ENCODE measurements at places on chromosomes 5 and 9.

DNA sequence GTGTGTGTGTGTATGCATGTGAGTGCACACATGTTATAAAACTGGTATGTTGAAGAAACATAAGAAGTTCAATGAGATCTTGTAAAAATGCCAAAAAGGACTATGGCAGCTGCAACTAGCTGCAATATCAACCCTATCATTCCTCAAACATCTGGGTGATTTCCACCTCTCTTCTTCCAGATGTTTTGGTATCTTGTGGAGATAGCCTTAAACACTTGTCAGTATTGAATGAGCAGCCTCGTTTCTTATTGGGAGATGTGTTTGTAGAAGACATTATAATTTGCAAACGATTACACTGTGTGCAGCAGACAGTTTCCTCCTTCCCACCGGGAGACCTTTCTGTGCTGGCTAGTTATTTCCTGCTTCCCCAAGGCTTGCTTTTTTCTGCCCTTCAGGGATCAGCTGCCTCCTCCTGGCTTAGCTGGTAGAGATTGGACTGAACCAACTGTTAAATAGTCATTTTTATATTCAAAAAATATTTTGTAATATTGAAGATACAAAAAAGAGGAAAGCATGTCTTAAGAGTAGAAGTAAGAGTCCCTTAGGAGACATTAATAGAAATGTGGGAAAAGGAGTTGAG, 168.4 kb upstream of the MPDZ start:
- no peak for DNase-seq

DNA sequence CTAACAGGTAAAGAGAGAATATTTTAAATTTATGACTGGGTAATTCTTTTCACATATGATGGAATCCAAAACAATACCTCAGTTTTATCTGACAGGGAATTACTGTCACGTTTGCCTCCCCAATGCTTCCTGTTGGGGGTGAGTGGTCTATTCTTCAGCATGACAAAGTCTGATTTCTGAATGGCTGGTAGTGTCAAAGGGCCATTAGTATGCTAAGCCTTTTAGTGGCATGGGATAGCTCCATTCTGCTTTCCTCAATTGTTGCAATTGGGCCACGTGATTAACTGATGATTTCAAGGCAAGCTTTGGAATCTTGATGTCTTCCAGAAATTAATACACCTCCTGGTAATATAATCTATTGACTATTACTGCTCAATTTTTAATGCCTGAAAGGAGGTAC, 14.7 kb upstream of the NDUFS4 start:
- no peak for DNase-seq

DNA sequence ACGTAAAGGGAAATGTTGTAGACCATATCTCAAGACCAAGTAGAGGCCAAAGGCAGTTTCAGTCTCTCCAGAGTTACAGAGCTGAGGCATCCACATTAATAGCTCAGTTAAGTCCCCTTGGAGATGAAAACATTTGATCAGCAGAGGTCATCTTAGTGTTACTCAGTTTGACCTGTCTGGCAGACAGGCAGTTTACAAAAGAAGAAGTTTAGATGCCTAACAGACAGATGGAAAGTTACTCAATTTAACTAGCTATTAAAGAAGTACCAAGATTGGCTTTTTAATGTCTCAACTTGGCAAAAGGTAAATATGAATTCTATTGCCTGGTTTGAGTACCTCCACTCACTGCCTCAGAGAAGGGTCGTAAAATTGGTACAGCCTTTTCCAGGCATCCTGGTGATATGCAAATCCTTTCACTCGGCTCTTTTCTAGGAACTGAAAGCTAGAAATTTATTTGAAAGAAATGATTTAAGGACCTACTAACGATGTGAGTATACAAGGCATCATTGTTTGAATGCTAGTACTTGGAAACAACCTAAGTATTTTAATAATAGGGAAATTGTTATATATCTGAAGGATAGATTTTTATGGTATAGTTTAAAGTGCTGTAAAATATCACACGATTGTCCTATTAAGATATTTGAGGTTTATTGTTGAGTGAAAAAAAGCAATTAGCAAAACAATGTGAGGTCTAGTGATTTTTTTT, 14.8 kb downstream of the ACO1 start:
- DNase-seq, result no peak

- DNase-seq, result no peak
Observed at GRCh38 chr5:120630550-120630949, 166.4 kb downstream of the PRR16 start.

DNA sequence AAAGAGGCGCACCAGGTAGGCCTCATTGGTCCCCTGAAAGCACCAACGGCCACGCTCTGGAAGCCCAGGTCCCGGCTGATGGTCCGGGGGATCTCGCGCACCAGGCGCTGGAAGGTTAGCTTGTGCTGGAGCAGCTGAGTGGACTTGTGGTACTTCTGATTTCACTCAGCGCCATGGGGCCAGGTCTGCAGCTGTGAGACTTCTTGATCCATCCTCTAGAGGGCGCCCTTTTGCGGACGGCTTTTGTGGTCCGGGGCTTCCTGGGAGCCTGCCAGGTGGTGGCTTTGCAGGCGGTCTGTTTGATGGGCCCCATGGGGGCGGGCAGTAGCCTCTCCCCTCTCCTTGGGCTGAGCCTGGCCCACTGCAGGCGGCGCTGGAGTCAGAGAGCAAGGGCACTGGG, 10.4 kb downstream of the TAF11L12 start:
- no peak for DNase-seq

GRCh38 chr9:95736370-95736769, 139.1 kb upstream of the ERCC6L2 start:
- DNase-seq, result no peak

GRCh38 chr9:132023419-132024180, 56.1 kb downstream of the MED27 start:
- no peak for DNase-seq

DNA sequence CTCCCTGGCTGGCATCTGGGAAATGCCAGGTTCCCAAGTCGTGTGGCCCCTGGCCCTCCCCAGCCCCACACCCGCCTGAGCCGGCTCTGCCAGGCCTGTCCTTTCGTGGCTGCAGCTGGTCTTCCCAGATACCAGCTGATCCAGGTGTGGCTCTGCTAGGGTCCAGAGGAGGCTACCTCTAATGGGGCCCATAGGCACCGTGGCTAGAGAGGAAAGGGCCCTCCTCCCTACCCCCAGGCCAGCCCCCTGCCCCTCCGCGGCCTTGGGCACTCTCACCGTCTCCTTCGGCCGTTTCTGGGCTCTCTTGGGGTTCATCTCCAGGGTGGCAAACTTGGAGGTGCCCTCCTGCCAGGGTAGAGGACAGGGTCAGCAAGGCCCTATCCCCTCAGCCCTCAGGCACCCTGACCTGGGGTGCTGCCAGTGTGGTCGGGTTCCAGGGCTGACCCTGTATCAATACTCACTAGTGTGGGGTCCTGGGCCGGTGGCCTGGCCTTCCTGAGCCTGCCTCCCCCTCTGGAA, 17.0 kb downstream of the RALGDS start:
- no peak for DNase-seq

DNA sequence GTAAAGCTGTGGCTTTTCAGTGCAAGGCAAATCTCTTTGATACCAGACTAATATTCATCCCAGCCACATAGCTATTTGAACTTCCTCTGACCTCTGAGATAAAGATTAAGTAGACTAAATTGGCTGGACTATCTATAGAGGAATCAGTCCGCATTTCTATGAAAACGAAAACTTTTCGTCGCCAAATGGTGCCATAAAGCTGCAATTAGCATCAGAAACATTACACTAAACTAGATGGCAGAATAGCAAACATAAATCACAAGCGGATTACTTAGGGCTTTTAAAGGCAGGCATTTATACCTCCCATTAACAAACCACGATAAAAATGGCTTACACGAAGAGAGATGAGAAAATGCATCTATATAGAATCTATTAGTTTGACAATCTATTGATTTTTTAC, 1009.7 kb upstream of the CDH6 start:
- no peak for DNase-seq

- no peak for DNase-seq
Observed at GRCh38 chr5:170265522-170265921, 32.1 kb downstream of the LCP2 start.

DNA sequence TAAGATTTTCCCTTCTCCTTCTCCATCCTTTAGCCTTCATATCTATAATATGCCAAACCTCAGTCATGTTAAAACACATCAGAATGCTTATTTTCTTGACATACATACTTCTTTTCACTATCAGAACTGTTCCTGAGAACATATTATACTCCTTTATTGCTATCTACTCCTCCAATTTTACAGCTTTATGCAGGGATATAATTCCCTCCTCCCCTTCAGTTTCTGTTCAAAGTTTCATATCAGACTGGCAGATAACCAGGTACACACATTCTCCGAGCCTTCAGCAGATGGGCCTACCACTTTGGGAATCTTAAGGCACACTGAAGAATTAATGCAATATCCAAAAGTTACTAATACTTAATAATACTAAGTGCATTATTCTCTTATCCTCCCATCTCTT, 29.1 kb downstream of the FAM169A start:
- no peak for DNase-seq

DNA sequence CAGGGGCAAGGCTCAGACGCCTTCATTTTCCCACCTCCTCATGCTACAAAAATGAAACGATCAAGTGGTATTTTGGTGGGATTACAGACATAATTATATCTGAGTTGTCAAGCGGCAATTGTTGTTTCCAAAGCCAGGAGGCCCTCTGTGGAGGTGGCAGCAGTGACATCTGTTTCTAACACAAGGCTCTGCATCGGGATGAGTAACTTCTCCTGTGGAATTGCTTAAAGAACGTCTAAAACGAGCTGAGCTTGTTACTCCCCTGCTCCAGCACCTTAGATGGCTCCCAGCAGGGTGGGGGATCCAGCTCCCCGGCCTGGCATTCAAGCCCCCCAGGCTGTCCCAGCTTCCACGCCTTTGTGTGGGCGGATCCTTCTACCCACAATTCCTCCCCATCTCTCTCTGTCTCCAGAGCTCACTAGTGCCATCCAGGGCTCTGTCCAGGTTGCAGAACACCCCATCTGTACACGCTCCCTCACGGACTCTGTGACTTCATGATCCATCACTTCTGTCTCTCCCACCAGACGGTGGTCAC, 36.8 kb downstream of the DAB2IP start:
- no peak for DNase-seq

GRCh38 chr5:172841-173251, 18.4 kb upstream of the LRRC14B start:
- DNase-seq, result no peak

DNA sequence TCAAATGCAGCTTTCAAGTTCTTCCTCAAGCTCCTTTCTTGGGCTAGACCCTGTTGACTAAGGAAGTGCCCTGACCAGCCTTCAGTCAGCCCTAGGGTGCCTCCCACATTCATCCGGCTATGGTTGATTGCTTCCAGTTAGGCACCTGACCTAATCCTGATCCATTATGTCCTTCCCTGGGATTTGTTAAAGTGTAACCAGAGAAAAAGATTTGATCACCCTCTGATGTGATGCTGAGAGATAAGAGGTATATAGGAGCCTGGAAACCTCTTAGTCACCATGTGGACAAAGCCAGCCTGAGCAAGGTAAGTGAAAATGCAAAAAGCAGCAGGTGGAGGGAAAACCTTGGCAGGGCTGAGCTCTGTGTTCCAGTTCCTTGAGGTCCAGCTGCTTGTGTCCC, 178.8 kb upstream of the ERCC6L2 start:
- DNase-seq, result no peak

DNA sequence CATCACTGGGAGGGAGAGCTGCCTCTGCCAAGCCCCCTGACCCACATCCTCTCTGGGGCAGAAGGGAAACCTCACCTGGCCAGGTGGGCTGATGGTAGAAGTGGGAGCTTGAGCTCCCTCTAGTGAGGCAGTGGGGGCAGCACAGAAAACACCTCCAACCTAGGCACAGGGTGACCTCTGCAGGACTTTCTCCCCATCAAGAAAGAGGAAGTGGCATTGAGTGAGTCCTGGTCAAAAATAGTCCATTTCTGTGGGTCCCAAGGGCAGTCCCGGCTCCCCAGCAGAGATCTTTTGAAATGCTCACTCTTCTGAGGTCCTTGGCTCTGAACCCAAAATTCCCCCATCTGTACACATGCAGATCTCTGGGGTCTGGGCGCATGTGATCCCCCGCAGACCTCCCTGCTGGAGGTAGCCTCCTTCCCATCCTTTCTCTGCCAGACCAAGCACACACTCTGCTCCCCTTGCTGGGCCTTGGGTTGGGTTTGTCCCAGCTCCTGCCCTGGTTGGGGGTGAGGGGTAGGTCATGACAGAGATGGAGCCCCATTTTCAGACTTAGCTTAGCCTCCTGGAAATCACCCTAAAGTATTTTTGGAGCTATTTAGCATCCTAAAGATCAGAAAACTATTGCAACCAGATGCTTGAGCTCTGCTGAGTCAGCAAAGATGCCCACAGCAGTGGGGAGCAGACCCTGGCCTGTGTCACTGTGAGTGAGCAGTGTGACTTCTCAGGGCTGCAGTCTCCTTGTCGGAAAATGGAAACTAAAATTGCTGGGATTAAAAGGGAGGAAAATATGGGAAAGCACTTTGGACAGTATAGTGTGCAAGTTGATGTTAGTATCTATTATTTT, 41.6 kb upstream of the LCP2 start:
- no peak for DNase-seq

GRCh38 chr5:10372726-10373709, 19.5 kb downstream of the MARCHF6 start:
- no peak for DNase-seq

GRCh38 chr9:104896131-104896530, 31.8 kb downstream of the ABCA1 start:
- DNase-seq, result no peak

DNA sequence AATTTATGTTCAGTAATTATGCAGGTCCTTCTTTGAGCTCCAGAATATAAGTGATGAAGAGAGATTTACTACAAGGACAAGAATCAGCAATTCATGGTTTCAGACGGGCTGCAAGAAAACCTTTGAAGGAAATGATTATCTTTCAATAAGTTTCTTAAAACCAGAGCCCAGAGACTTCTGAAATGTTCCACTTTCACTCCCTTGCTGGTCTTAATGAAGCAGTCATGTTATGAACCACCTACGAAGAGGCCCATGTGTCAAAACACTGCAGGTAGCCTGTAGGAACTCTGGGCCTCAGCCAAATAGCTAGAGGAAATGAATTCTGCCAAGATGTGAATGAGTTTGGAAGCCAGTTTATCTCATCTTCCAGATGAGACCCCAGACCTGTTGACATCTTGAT, 505.9 kb upstream of the MEF2C start:
- no peak for DNase-seq

- no peak for DNase-seq
Observed at GRCh38 chr5:9344751-9345240, 201.1 kb downstream of the SEMA5A start.

- DNase-seq, result no peak
Observed at GRCh38 chr9:98220911-98221310, 28.5 kb upstream of the CORO2A start.

- no peak for DNase-seq
Observed at GRCh38 chr9:127863191-127863621, 8.7 kb upstream of the ENG start.

DNA sequence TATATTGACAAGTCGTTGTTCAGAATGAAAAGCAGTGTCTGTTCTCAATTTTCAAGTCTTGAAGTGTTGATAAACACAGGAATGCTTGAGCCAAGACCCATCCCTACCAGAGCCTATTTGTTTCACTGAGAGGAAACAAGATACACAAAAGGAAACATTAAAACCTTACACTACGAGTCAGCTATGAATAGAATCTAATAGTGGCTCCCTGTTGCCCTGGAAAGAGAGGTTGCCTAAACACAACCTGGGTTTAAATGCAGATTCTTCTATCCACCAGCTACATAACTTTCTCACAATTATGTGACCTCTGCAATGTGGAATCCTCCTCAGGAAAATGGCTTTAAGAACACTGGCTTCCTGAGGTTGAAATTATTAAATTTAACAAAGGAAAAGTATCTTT, 29.1 kb upstream of the BNC2 start:
- DNase-seq, result no peak

Data from SHP77 (cell line).